ENCODE measurements at places on chromosomes 7 and 10.

GRCh38 chr7:130662426-130662825, 6.1 kb downstream of the COPG2 start:
- DNase-seq, result no peak

DNA sequence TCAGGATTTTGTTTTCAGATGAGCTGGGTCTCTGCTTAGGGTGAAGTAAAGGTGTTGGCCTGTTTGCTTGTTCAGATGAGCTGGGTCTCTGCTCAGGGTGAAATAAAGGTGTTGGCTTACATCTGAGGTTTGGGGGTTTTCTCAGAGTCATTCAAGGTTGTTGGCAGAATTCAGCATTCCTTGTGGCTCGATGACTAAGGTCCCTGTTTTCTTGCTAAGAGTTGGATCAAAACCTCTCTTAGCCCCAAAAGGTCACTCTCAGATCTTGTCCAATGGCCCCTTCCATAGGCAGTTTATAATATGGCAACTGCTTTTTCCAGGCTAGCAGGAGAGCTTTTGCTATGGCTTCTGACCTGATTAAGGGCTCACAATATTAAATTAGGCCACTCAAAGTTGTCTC, 106.6 kb downstream of the ADAM22 start:
- no peak for DNase-seq

DNA sequence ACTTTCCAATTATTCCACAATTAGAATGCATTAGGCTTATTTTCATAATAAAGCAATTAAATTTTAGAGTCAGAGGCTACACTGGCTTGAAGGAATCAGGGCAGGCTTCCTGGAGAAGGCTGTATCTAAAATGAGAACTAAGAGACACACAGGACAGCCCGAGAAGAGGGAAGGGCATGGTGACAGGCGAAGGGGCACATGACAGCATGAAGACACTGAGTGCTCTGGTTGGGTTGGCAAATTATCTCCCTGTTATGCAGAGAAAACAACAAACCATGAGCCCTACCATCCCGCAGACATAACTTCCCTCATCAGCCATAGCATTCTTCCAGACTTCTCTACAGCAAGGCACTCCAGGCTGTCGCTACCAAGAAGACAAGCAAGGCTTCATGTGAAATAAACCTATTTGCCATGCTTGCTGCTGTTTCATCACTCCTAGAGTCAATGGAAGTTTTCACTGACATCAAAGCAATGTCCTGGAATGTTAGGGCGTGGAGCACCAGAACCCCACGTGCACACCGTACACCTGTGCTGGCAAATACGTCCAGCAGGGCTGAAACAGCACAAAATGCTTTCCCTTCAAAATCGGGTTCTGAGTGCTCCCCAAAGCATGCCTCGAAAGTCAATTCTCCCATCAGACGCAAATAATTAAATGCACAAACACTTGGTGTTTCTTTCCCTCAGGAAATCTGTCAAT, 21.3 kb downstream of the VOPP1 start:
- no peak for DNase-seq

DNA sequence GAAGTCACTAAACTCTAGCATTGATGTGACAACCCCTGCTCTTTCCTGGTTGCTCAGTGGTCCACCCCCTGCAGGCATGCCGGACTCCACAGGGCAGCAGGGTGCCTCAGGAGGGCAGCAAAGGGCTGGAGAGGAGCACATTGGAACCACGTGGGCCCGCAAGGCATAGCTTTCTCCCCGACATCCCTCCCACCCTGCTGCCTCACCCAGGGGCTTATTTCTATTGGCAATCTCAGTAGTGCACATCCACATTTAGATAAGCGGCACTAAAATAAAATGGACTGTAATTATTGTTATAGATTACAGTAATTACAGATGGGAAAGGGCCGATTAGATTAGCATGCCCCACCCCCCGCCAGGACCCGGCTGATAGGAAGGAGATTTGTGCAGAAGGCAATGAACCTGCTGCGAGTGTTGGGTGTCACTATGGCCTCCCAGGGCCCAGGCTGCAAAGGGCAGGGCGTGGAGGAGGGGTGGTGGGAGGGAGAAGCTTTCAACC, 580.1 kb downstream of the GRID1 start:
- DNase-seq, result no peak

DNA sequence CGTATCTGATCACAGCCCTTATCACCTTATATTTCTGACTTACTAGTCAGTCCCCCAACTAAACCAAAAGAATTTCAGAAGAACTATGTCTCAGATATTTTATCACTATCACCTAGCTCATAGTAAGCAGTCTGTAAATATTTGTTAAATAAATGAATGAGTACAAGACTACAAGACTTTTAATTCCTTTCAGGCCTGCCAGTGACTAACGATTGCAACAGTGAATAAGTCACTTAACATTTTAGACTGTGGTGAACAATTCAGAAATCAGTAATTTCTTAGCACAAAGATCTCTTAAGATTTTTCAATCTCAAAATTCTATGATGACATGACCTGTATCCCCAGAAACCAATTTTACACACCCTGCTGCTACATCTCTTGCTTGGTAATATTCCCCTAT, 162.2 kb downstream of the IMMP2L start:
- no peak for DNase-seq

GRCh38 chr10:78571286-78571685, 497.5 kb upstream of the ZMIZ1 start:
- no peak for DNase-seq

DNA sequence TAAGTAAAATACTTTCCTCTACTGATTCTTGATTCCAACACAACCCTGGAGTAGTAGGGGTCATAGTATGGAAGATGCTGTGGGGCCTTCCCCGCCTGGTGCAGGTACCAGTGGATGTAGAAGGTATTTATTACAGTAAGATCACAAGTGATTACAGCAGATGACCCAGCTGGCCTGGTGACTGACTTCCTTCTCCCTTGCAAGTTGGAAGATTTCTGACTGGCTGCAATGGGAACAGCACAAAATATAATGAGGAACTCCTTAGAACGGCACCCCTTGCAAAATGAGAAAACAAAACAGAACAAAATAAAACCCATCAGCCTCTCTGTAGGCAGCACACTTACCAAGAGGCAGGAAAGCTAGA, 61.7 kb upstream of the TARP start:
- DNase-seq, result no peak

DNA sequence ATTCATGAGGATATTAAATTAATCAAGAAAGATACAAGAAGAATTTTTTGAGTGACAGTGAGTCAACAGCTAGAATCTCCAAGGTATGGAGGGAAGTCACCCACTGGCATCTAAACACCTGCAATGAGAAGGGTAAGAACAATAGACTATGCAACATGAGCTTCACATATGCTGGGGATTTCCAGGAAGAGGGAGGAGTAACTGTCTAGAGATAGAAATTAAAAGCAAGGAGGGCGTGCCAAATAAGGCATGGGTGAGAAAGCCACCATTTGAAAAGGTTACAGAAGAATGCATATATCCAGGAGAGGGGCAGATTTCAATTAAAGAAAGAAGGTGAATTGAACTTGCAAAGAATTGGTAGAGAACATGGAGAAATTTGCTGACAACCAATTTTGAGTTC, 365.7 kb downstream of the GPR37 start:
- DNase-seq, result no peak

GRCh38 chr10:133442191-133442966, 11.4 kb upstream of the SCART1 start:
- no peak for DNase-seq

DNA sequence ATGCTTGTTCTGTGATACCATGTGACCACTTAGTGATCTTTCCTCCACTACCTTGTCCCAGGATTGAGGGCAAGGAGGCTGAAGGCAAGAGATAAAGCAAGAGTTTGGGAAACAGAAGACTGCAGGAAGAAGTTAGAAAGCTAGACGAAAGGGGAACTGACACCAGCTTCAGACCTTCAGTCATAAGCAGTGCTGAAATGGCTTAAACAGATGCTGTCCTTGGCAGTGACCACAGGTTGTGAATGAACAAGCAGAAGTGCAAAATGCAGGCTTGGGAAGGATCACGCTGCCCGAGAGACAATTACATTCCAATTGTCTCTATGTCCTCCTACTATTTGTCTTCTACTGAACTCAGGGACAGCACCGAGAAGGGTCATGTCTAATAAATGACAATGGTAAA, 704.9 kb upstream of the AUTS2 start:
- DNase-seq, result no peak

DNA sequence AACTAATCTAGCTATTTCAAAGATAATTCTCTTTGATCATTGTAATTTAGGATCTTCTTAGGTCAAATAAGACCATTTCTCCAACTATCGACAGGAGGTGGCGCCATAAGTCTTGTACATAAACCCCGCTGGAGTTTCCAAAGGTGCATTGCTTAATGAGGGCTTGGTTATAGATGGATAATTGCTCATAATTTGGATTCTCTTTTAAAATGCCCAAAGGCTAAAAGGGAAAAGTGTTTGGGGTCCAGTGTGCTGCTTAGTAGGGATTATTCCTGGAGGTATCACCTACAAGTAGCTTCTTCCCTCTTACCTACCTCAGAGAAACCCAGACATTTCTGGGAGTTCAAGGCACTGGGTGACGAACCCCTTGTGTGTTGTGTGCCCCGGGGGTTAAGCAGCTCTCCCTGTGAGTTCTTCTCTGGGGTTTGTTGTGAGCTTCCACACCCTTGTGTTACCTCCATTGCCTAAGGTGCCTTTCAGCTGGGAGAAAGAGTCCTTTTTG, 75.2 kb downstream of the PAXIP1 start:
- peak; percentile 88 for DNase-seq

- DNase-seq, result no peak
These were observed 1.2 kb downstream of the PURB start for GRCh38 chr7:44883961-44884620.

DNA sequence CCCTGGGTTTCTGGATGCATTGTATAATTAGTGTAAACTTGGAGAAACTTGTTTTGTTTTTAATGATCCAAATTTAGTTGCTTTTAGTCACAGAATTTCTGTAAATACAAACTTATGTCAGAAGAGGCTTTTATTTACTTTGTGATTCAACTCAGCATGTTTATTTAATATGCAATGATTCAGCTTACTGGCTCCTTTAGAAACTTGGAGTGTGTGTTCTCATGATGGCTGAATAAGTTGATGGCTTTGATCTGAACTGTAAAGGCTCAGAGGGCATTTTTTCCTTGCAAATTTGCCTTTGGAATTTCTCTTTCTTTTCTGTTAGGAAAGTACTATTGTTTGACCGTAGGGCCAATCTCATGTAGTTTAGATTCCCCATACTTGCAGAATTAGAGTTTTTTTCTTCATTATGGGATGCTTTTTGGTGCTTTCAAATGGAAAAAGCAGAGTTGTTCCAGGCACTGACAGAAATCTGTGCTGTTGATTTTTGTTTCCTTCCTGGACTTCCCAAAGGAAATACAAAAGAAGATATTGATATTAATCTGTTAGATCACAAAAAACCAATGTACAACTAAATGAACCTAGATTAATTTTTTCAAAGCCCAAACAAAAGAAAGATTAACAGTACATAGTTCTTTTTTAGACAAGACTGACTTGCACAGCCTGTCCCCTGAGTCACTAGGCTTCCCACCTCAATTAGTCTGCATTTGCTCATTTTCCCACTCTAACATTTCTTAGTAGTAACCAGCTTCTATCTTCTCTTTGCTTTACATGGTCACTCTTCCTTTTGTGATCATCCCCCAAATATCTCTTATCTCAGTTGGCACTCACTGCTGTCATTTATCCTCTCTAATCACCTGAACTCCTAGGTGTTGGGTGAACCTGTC, 96.8 kb upstream of the AGR3 start:
- DNase-seq, result no peak

- DNase-seq, result no peak
These were observed 423 bp downstream of the LSM5 start for GRCh38 chr7:32489788-32490126.

- DNase-seq, result no peak
These were observed at the start of gene PPP1R9A for GRCh38 chr7:94907026-94907810. PPP1R9A (plus strand) TSS chr7:94907594; CDS start chr7:94910114, 2,520 bp downstream.

GRCh38 chr7:141210862-141211261, 137.0 kb downstream of the TMEM178B start:
- no peak for DNase-seq

- DNase-seq, result no peak
These were observed 420.4 kb downstream of the HTR7 start for GRCh38 chr10:90437452-90437851.

GRCh38 chr7:6360841-6361240, 86.9 kb downstream of the DAGLB start:
- DNase-seq, result no peak

- no peak for DNase-seq
These were observed 30.6 kb downstream of the SUFU start for GRCh38 chr10:102534333-102534732.

DNA sequence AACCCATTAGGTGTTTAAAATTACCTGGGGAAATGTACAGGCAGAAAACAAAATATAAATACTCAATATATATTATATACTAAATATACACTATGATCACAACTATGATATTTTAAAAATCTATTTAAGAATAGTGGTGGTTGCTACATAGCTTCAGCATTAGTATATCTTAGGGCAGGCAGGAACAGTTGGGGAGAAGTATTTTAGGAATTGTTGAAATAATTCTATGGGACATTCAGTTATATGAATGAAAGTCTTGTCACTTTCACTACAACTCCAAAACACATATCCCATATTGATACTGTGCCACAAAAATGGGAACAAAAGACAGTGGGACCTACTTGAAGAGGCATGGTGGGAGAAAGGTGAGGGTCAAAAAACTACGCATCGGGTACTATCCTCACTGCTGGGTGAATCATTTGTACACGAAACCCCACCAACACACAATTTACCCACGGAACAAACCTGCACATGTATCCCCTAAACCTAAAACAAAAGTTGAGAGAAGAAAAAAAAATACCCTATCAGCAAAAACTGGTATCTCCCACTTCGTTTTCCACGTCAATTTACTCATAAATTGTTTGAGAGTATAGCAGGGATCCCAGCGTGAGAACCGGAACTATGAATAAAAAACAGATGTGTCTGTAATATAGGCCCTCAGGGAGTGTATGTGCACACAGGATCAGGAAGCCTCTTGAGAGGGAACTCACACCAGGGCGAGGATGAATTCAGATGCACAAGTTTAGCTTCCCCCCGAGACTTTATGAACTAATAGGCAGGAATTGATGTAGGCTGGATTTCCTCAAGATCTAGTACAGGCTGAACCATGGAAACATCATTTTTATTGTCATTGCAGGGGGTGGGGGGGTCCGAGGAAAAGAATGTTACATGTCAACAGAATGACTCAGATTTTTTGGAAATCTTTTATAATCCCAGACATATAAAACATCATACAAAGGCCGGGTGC, 16.2 kb downstream of the SLC16A12 start:
- no peak for DNase-seq

DNA sequence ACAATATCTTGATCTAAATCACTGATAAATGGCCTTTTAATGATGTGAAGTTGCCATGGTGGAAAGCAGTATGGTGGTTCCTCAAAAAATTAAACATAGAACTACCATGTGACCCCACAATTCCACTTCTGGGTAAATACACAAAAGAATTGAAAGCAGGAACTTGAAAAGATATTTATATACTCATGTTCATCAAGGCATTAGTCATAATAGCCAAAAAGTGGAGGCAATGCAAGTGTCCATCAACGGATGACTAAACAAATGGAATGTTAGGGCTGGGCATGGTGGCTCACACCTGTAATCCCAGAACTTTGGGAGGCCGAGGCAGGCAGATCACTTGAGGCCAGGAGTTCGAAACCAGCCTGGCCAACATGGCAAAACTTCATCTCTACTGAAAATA, 2.0 kb upstream of the DNAJC12 start:
- DNase-seq, result no peak

- DNase-seq, result no peak
These were observed 873 bp downstream of the PRKAR2B start for GRCh38 chr7:107045195-107045960.

GRCh38 chr7:127865466-127865865, 165.8 kb downstream of the LRRC4 start:
- no peak for DNase-seq

- no peak for DNase-seq
These were observed 21.3 kb downstream of the CALML3 start for GRCh38 chr10:5545778-5546710.

- no peak for DNase-seq
These were observed 23.4 kb downstream of the PIK3AP1 start for GRCh38 chr10:96696845-96697425.

Measured in hematopoietic multipotent progenitor cell treated with erythropoietin and hydrocortisone succinate and interleukin-3 and kit ligand, for 15 days (in vitro differentiated cells).